ENCODE measurements at places on chromosomes 4 and X. TPM values are rescaled to one million over a fixed set of nuclear protein-coding genes. Genes with fewer than 3 reads are reported as not detected.

- no peaks in the 10 kb centered on the region for H3K4me1 ChIP-seq
- H3K4me3 ChIP-seq, result no peak overlapping the region
- no peaks in the 10 kb centered on the region for H3K36me3 ChIP-seq
- no peak for DNase-seq
- H3K27me3 ChIP-seq, result no peaks in the 10 kb centered on the region
- no peak overlapping the region for H3K27ac ChIP-seq
Measured at GRCh38 chr4:101954351-101954750, 163.8 kb downstream of the BANK1 start.

DNA sequence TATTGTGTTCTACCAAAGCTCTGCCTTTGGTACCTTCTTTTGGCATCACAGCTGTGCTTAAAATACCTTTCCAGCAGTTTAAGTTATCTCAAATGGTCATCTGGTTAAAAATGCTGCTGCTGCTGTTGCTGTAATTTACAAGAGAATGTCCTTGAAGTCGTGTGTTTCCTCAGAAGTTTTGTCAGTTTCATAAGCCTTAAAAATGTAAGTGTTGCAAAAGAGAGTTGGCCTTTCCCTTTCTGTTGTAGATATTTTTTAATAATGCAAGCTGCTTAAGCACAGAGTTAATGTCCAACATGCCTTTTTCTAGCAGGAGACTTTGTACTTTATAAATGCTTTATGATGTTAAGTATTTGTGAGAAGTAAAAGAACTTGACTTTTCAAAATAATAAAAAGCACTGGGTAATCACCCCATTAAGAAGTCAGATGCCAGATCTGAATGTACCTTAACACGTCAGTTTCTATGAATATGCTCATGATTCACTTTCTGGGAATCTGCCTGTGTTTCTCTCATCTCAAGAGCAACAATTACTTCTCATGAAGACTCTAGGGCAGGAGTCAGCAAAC lies 35.3 kb upstream of the TENM3 start:
- no peaks in the 10 kb centered on the region for H3K4me1 ChIP-seq
- DNase-seq, result no peak
- H3K4me3 ChIP-seq, result no peak overlapping the region
- no peaks in the 10 kb centered on the region for H3K36me3 ChIP-seq
- H3K27me3 ChIP-seq, result no peaks in the 10 kb centered on the region

- DNase-seq, result no peak
- no peaks in the 10 kb centered on the region for H3K27me3 ChIP-seq
- no peaks in the 10 kb centered on the region for H3K4me1 ChIP-seq
Measured at GRCh38 chr4:110950731-110951130, 327.9 kb upstream of the PITX2 start.

- no peaks in the 10 kb centered on the region for H3K4me1 ChIP-seq
- no peak overlapping the region for H3K27ac ChIP-seq
- H3K27me3 ChIP-seq, result no peaks in the 10 kb centered on the region
- H3K36me3 ChIP-seq, result no peaks in the 10 kb centered on the region
- no peak for DNase-seq
Measured at GRCh38 chr4:7542781-7543180, 108.1 kb upstream of the PSAPL1 start.

GRCh38 chrX:7514871-7515599 lies 327.9 kb upstream of the VCX start:
- no peaks in the 10 kb centered on the region for H3K36me3 ChIP-seq
- H3K27me3 ChIP-seq, result no peaks in the 10 kb centered on the region
- no peak overlapping the region for H3K27ac ChIP-seq

DNA sequence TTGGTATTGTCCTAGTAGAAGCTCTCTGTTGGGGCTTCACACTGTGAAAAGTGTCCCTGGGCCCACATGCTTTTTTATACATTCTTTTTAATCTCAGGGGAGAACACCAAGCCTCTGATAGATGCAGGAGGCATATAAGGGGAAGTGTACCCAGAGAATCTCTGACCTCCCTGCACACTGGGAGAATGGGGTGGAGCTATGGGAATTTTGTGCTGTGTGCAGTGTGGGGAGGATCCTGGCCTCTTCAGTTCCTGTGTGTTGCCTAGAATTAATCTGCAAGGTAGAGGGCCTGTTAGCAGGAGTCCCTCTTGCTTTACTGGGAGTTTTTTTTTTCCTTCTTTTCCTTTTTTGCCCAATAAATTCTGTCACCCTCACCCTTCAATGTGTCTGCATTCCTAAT lies 49.2 kb upstream of the SPIN4 start:
- H3K4me3 ChIP-seq, result no peak overlapping the region
- no peak for DNase-seq
- H3K27me3 ChIP-seq, result no peaks in the 10 kb centered on the region
- no peak overlapping the region for H3K27ac ChIP-seq
- no peaks in the 10 kb centered on the region for H3K36me3 ChIP-seq

- no peak overlapping the region for H3K4me3 ChIP-seq
- H3K4me1 ChIP-seq, result peaks cover 4% of the 10 kb centered on the region
- DNase-seq, result no peak
- no peaks in the 10 kb centered on the region for H3K36me3 ChIP-seq
- H3K27ac ChIP-seq, result no peak overlapping the region
Measured at GRCh38 chr4:1868293-1868692, 2.9 kb upstream of the NSD2 start.

GRCh38 chr4:10095296-10095991 lies 21.2 kb downstream of the WDR1 start:
- peaks cover 89% of the 10 kb centered on the region for H3K36me3 ChIP-seq
- DNase-seq, result no peak
- peaks cover 78% of the 10 kb centered on the region for H3K4me1 ChIP-seq
- H3K27ac ChIP-seq, result peak overlapping the region; percentile 93
- no peak overlapping the region for H3K4me3 ChIP-seq

GRCh38 chr4:184028561-184029374 lies 123.7 kb downstream of the STOX2 start:
- no peaks in the 10 kb centered on the region for H3K4me1 ChIP-seq
- H3K36me3 ChIP-seq, result no peaks in the 10 kb centered on the region
- H3K27me3 ChIP-seq, result no peaks in the 10 kb centered on the region

DNA sequence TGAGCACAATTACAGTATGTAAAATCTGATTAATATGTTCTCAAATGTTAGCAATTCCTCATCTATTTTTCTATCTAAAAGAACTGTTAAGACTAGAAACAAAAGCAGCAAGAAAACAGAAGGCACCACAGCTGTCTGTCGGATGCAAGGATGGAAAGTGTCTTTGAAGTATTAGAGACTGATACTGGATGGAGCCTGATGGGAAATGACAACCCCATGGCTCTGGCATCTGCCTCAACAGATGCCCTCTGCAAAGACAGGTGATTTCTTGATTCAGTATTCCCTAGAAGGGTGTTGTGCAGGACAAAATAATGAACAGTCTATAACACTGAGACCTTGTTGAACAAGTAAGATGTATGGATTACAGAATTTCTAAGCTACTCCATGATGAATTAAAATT lies 19.7 kb downstream of the LRCH2 start:
- H3K27me3 ChIP-seq, result no peaks in the 10 kb centered on the region
- H3K4me3 ChIP-seq, result no peak overlapping the region
- H3K4me1 ChIP-seq, result no peaks in the 10 kb centered on the region
- no peak overlapping the region for H3K27ac ChIP-seq
- no peaks in the 10 kb centered on the region for H3K36me3 ChIP-seq

DNA sequence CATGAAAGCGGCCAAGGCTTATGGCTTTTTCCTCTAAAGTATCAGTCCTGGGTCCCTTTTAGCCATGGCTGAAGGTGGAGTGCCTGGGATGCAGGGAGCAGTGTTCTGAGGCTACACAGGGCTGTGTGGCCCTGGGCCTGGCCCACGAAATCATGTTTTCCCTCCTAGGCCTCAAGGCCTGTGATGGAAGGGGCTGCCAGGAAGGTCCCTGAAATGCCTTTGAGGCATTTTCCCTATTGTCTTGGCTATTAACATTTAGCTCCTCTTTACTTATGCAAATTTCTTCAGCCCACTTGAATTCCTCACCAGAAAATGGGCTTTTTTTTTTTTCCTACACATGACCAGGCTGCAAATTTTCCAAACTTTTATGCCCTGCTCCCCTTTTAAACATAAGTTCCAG lies 657.0 kb downstream of the DACH2 start:
- no peaks in the 10 kb centered on the region for H3K27me3 ChIP-seq
- no peaks in the 10 kb centered on the region for H3K36me3 ChIP-seq
- no peak overlapping the region for H3K4me3 ChIP-seq
- no peak for DNase-seq
- no peaks in the 10 kb centered on the region for H3K4me1 ChIP-seq

DNA sequence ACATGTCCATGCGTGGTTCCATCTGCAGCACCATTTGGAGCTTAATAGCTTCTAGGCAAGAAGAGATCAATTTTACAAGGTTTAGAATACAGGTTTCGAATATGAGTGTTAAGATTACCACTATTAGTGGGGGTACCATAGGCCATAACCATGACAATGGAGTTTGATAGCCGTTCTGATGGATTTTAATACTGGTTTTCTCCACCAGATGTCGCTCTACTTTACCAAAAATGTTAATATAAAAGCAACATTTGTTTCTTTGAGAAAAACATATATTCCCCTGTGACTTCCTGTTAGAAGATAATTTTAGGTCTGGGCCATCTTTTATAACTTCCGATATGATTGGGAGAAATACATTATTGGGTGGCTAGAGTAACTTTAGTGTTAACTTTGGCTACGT lies 499.7 kb upstream of the POU3F4 start:
- no peak overlapping the region for H3K27ac ChIP-seq
- H3K4me3 ChIP-seq, result no peak overlapping the region
- no peaks in the 10 kb centered on the region for H3K27me3 ChIP-seq
- no peak for DNase-seq
- H3K36me3 ChIP-seq, result no peaks in the 10 kb centered on the region

GRCh38 chr4:186939766-186940165 lies 216.1 kb upstream of the FAT1 start:
- no peaks in the 10 kb centered on the region for H3K36me3 ChIP-seq
- DNase-seq, result no peak
- no peak overlapping the region for H3K4me3 ChIP-seq

DNA sequence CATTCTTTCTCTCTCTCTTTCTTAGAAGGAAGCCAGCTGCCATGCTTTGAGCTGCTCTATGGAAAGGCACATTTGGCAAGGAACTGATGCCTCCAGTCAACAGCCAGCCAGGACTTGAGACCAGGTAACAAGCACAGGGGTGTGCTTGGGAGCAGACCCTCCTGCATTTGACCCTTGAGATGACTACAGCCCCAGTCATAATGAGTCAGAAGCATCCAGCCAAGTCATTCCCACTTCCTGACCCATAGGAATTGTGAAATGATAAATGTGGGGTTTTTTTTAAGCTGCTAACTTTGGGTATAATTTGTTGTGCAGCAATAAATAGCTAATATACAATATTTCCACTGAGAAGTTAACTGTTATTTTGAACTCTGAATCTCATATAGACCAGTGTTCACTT lies 446.9 kb downstream of the GRXCR1 start:
- no peaks in the 10 kb centered on the region for H3K27me3 ChIP-seq
- H3K4me1 ChIP-seq, result no peaks in the 10 kb centered on the region
- no peak overlapping the region for H3K27ac ChIP-seq
- H3K36me3 ChIP-seq, result no peaks in the 10 kb centered on the region
- no peak overlapping the region for H3K4me3 ChIP-seq
- no peak for DNase-seq

- H3K27me3 ChIP-seq, result no peaks in the 10 kb centered on the region
- DNase-seq, result no peak
- H3K4me3 ChIP-seq, result no peak overlapping the region
- no peaks in the 10 kb centered on the region for H3K36me3 ChIP-seq
- no peaks in the 10 kb centered on the region for H3K4me1 ChIP-seq
- H3K27ac ChIP-seq, result no peak overlapping the region
Measured at GRCh38 chr4:58825278-58825677, 1715.1 kb upstream of the IGFBP7 start.

- DNase-seq, result no peak
- peak overlapping the region; percentile 60 for H3K27ac ChIP-seq
- H3K4me3 ChIP-seq, result no peak overlapping the region
- H3K4me1 ChIP-seq, result peaks cover 15% of the 10 kb centered on the region
- no peaks in the 10 kb centered on the region for H3K27me3 ChIP-seq
Measured at GRCh38 chr4:88744609-88745008, 47.0 kb upstream of the NAP1L5 start.

GRCh38 chr4:47167081-47168035 lies 136.0 kb downstream of the GABRB1 start:
- H3K36me3 ChIP-seq, result no peaks in the 10 kb centered on the region
- H3K27me3 ChIP-seq, result no peaks in the 10 kb centered on the region
- H3K4me1 ChIP-seq, result no peaks in the 10 kb centered on the region
- H3K27ac ChIP-seq, result no peak overlapping the region

DNA sequence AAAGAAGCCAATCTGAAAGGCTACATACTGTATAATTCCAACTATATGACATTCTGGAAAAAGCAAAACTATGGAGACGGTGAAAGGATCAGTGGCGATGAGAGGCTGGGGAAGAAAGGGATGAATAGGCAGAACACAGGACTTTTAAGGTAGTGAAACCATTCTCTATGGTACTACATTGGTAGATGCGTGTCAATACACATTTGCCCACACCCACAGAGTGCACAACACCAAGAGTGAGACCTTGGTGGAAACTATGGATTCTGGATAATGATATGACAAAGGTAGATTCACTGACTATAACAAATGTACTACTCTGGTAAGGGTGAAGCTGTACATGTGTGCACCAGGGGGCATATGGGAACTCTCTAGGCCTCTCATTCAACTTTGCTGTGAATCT lies 134.5 kb downstream of the FBXW7 start:
- no peaks in the 10 kb centered on the region for H3K27me3 ChIP-seq
- no peaks in the 10 kb centered on the region for H3K36me3 ChIP-seq
- no peak overlapping the region for H3K27ac ChIP-seq
- DNase-seq, result no peak
- no peak overlapping the region for H3K4me3 ChIP-seq

- H3K27me3 ChIP-seq, result no peaks in the 10 kb centered on the region
- H3K4me3 ChIP-seq, result no peak overlapping the region
- H3K27ac ChIP-seq, result no peak overlapping the region
- H3K4me1 ChIP-seq, result no peaks in the 10 kb centered on the region
Measured at GRCh38 chrX:95505721-95506120, 1178.9 kb upstream of the DIAPH2 start.

Gene KLB
- not detected for total RNA-seq

Gene CYLC1
- not detected for total RNA-seq

Gene HERC3
- total RNA-seq, result 16.2 TPM

Gene MAGEC3
- not detected for total RNA-seq

Gene TIGD2
- total RNA-seq, result 0.21 TPM

Gene SRPX2
- total RNA-seq, result 25.0 TPM

Gene ADRA2C
- 46.1 TPM for total RNA-seq

Gene FAM9B
- not detected for total RNA-seq

Gene SHROOM2
- 7.5 TPM for total RNA-seq

Gene CXCR3
- total RNA-seq, result not detected

Gene GYPA
- not detected for total RNA-seq

Gene SCLT1
- 7.0 TPM for total RNA-seq

Gene REPS2
- 4.7 TPM for total RNA-seq

Gene FAAH2
- total RNA-seq, result not detected

Measured in ascending aorta (tissue), 2 donors.